Right renal pelvis (tissue), 4 donors: ENCODE measurements at places on chromosomes 6 and 20. TPM values are rescaled to one million over a fixed set of nuclear protein-coding genes. Genes with fewer than 3 reads are reported as not detected.

The GPSM3 gene
- polyA plus RNA-seq, result 10.6 TPM

The EPHA7 gene
- polyA plus RNA-seq, result 47.4 TPM

The RAB32 gene
- 29.0 TPM for polyA plus RNA-seq

The GTF2H4 gene
- 47.1 TPM for polyA plus RNA-seq

The RNF182 gene
- 3.5 TPM for polyA plus RNA-seq

The GHRH gene
- not detected for polyA plus RNA-seq

The HAO1 gene
- polyA plus RNA-seq, result not detected

The TRIM10 gene
- 0.57 TPM for polyA plus RNA-seq

The COL20A1 gene
- 0.68 TPM for polyA plus RNA-seq

The SIRPA gene
- polyA plus RNA-seq, result 32.5 TPM

The SCGN gene
- polyA plus RNA-seq, result 0.28 TPM

The PRRT1 gene
- 3.5 TPM for polyA plus RNA-seq

The RPS10 gene
- polyA plus RNA-seq, result 1,382 TPM

The SAMD5 gene
- polyA plus RNA-seq, result 17.4 TPM

The FAM83D gene
- polyA plus RNA-seq, result 14.3 TPM

The HTR1E gene
- 0.96 TPM for polyA plus RNA-seq

The CPNE5 gene
- polyA plus RNA-seq, result 14.2 TPM

The C6orf58 gene
- polyA plus RNA-seq, result 1.2 TPM

The PRELID3B gene
- polyA plus RNA-seq, result 79.7 TPM

The ATP6V1G2 gene
- 7.8 TPM for polyA plus RNA-seq

The BPIFA1 gene
- not detected for polyA plus RNA-seq
